ENCODE measurements at places on chromosomes 12 and 14. TPM values are rescaled to one million over a fixed set of nuclear protein-coding genes. Genes with fewer than 3 reads are reported as not detected.

DNA sequence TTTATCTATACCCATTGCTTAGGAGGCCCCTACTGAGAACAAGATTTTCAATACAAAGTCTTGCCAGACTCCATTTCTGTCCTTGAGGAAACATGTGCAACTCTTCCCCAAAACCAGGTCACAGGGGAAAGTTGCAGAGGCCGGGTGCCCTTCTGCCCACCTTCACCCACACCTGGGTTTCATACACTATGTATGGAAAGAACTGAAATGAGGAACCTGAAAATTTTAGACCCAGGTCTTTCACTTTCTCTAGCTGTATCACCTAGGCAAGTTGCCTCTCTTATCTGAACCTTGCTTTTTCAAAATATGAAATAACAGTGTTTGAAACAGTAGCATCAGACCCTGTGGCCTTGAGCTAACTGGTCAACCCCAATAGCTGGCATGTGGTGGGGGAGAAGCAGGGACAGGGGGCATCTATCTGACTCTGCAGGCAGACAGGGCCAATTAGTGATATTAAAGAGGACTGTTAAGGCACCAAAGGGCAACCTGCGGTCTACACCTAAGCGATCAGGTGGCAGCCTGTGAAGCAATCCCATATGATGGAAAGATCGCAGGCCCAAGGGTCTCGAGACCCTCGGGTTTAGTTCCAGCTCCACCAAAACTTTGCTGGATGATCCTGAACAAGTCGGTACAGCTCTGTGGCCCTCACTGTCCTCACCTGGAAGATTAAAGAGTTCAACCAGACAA is 346.5 kb downstream of the BCL11B start:
- H3K36me3 ChIP-seq: no peaks in the 10 kb centered on the region
- H3K27ac ChIP-seq: no peak overlapping the region
- DNase-seq: no peak
- no peaks in the 10 kb centered on the region for H3K4me1 ChIP-seq

GRCh38 chr14:22978487-22978837 is 3.9 kb downstream of the AJUBA start:
- H3K27me3 ChIP-seq: peaks cover 16% of the 10 kb centered on the region
- no peak overlapping the region for H3K27ac ChIP-seq
- no peaks in the 10 kb centered on the region for H3K36me3 ChIP-seq
- peaks cover 28% of the 10 kb centered on the region for H3K4me1 ChIP-seq
- no peak for DNase-seq

DNA sequence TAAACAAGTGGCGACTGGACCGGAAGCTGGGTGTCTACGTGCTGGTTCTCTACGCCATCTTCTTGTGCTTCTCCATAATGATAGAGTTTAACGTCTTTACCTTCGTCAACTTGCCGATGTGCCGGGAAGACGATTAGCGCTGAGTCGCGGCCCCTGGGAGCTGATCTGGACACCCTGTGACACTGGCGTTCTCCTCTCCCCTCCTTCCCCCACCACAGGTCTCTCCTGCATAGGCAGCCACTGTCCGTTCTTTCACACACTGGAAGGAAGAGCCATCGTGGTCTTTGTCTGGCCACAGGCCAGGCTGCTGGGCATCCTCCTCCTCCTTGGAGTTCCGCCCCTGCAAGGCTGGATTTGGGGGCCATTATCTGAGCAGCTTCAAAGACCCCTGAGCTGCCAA is 20.1 kb upstream of the RIN3 start:
- H3K4me3 ChIP-seq: no peak overlapping the region
- no peaks in the 10 kb centered on the region for H3K36me3 ChIP-seq
- H3K27ac ChIP-seq: no peak overlapping the region
- no peak for DNase-seq
- no peaks in the 10 kb centered on the region for H3K27me3 ChIP-seq

- no peaks in the 10 kb centered on the region for H3K36me3 ChIP-seq
- no peaks in the 10 kb centered on the region for H3K27me3 ChIP-seq
- no peak overlapping the region for H3K27ac ChIP-seq
These were observed 134.8 kb downstream of the BCL11B start for GRCh38 chr14:99137001-99137700.

- peaks cover 15% of the 10 kb centered on the region for H3K4me1 ChIP-seq
- peaks cover 13% of the 10 kb centered on the region for H3K36me3 ChIP-seq
- H3K4me3 ChIP-seq: no peak overlapping the region
- peak overlapping the region; percentile 31 for H3K27ac ChIP-seq
These were observed 5.7 kb upstream of the DNAAF2 start for GRCh38 chr14:49640540-49641417.

- H3K36me3 ChIP-seq: no peaks in the 10 kb centered on the region
- H3K4me1 ChIP-seq: no peaks in the 10 kb centered on the region
- H3K27ac ChIP-seq: no peak overlapping the region
- DNase-seq: no peak
- H3K27me3 ChIP-seq: no peaks in the 10 kb centered on the region
- H3K4me3 ChIP-seq: no peak overlapping the region
These were observed 430.3 kb downstream of the NAV3 start for GRCh38 chr12:78260976-78261375.

DNA sequence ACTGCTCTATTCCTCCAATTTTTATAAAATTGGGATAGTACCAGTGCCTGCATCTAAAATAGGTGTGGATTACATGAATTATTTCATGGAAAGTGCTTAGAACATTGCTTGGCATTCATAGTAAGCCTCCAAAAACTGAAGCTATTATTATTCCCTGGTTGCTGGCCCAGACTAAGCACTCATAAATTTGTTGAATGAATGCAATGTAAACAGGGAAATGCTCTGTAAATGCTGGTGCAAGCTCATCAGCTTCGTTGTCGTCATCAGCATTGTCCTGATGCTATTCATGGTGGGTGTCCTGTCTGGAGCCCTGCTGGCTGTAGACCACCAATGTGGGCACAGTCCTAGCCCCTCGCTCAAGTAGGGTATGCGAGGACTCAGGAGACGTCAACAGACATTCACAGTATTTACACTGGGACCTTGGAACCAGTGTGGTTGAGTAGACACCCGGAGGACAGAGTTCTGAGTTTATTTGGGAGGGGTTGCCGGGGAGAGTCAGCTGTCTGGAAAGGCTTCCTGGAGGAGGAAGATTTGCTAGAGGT is 16.5 kb downstream of the BDKRB2 start:
- no peaks in the 10 kb centered on the region for H3K36me3 ChIP-seq
- H3K27ac ChIP-seq: no peak overlapping the region
- no peaks in the 10 kb centered on the region for H3K27me3 ChIP-seq
- no peak overlapping the region for H3K4me3 ChIP-seq
- H3K4me1 ChIP-seq: no peaks in the 10 kb centered on the region

Gene LPAR5
- total RNA-seq: 27.8 TPM

Gene GNPNAT1
- total RNA-seq: 7.0 TPM

Gene CMA1
- not detected for total RNA-seq

Data from natural killer cell (primary cell).